ENCODE measurements at places on chromosomes 1 and 21. TPM values are rescaled to one million over a fixed set of nuclear protein-coding genes. Genes with fewer than 3 reads are reported as not detected.

GRCh38 chr1:86618358-86618757, 71.5 kb downstream of the CLCA4 start:
- no peak for DNase-seq
- H3K36me3 ChIP-seq, result no peaks in the 10 kb centered on the region
- no peaks in the 10 kb centered on the region for H3K4me1 ChIP-seq

GRCh38 chr1:219130366-219130935, 43.2 kb upstream of the LYPLAL1 start:
- H3K4me3 ChIP-seq, result no peak overlapping the region
- no peak overlapping the region for H3K27ac ChIP-seq
- DNase-seq, result no peak
- H3K27me3 ChIP-seq, result no peaks in the 10 kb centered on the region

DNA sequence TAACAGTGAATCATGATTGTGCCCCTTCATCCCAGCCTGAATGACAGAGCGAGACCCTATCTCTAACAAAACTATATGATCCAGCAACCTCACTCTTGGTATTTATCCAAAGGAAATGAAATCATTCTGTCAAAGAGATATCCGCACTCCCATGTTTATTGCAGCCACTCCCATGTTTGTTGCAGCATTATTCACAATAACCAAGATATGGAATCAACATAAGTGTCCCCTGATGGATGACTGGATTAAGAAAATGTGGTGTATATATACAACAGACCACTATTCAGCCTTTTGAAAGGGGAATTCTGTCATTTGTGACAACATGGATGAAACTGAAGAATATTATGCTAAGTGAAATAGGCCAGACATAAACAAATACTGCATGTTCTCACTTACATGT, 44.4 kb downstream of the TRMT1L start:
- no peak overlapping the region for H3K4me3 ChIP-seq
- no peak for DNase-seq
- H3K36me3 ChIP-seq, result peaks cover 6% of the 10 kb centered on the region
- H3K4me1 ChIP-seq, result no peaks in the 10 kb centered on the region
- H3K27ac ChIP-seq, result no peak overlapping the region
- H3K27me3 ChIP-seq, result no peaks in the 10 kb centered on the region

- no peak overlapping the region for H3K27ac ChIP-seq
- H3K4me3 ChIP-seq, result no peak overlapping the region
Observed at GRCh38 chr1:3473381-3473844, 18.9 kb downstream of the ARHGEF16 start.

Gene HSF2BP
- total RNA-seq, result 0.58 TPM

- DNase-seq, result no peak
- no peak overlapping the region for H3K27ac ChIP-seq
- no peaks in the 10 kb centered on the region for H3K4me1 ChIP-seq
- H3K4me3 ChIP-seq, result no peak overlapping the region
- H3K36me3 ChIP-seq, result no peaks in the 10 kb centered on the region
Observed at GRCh38 chr1:36741066-36741465, 258.4 kb upstream of the CSF3R start.

- H3K36me3 ChIP-seq, result no peaks in the 10 kb centered on the region
- no peaks in the 10 kb centered on the region for H3K27me3 ChIP-seq
- no peaks in the 10 kb centered on the region for H3K4me1 ChIP-seq
Observed at GRCh38 chr1:58762806-58763205, 21.0 kb downstream of the JUN start.

Data from stomach (tissue), 19 donors.